ENCODE measurements at places on chromosomes 6 and 20. TPM values are rescaled to one million over a fixed set of nuclear protein-coding genes. Genes with fewer than 3 reads are reported as not detected.

The SYNDIG1 gene
- not detected for total RNA-seq

The SLC17A4 gene
- not detected for total RNA-seq

The KCNB1 gene
- not detected for total RNA-seq

The NKAPL gene
- not detected for total RNA-seq

The COQ3 gene
- 13.3 TPM for total RNA-seq

The KCNK16 gene
- not detected for total RNA-seq

The CFB gene
- total RNA-seq: not detected

The CLPSL1 gene
- total RNA-seq: not detected

The EEF1A1 gene
- total RNA-seq: 7,486 TPM

The SMLR1 gene
- total RNA-seq: not detected

The RHAG gene
- not detected for total RNA-seq

The DZANK1 gene
- total RNA-seq: 1.4 TPM

The TBXT gene
- not detected for total RNA-seq

The DEFB129 gene
- total RNA-seq: not detected

The GSTA3 gene
- total RNA-seq: not detected

The BANF2 gene
- not detected for total RNA-seq

The RNF8 gene
- total RNA-seq: 23.7 TPM

The PKIB gene
- 0.76 TPM for total RNA-seq

The MCCD1 gene
- not detected for total RNA-seq

The HAO1 gene
- not detected for total RNA-seq

The PHF1 gene
- 35.9 TPM for total RNA-seq

The ZSCAN23 gene
- 0.79 TPM for total RNA-seq

The SF3B5 gene
- 168 TPM for total RNA-seq

The COL9A3 gene
- total RNA-seq: not detected

The HNF4A gene
- total RNA-seq: not detected

The CEP85L gene
- 48.7 TPM for total RNA-seq

The LTB gene
- total RNA-seq: 618 TPM

The DDX43 gene
- 0.66 TPM for total RNA-seq
